T47D (cell line): ENCODE measurements at places on chromosomes 5 and 9.

GRCh38 chr9:117672369-117672768, 31.8 kb upstream of the TLR4 start:
- no peak for DNase-seq

GRCh38 chr5:145887976-145888574, 15.3 kb upstream of the GRXCR2 start:
- DNase-seq, result peak; percentile 83

DNA sequence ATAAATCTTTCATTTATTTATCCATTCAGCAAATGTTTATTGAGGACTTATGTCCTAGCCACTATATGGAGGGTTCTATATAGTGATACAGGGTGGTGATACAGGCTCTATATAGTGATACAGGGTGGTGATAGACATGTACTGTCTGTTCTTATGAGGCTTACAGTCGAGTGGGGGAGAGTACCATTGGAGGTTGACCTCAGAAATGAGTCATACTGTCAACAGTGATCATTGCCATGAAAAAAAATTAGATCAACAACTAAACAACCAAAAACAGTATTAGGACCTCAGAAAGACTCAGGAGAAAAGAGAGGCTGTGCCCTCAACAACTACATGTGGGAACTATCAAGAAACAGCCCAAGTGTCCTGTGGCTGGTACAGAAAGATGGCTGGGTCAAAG, 22.0 kb downstream of the PAPPA start:
- DNase-seq, result no peak

DNA sequence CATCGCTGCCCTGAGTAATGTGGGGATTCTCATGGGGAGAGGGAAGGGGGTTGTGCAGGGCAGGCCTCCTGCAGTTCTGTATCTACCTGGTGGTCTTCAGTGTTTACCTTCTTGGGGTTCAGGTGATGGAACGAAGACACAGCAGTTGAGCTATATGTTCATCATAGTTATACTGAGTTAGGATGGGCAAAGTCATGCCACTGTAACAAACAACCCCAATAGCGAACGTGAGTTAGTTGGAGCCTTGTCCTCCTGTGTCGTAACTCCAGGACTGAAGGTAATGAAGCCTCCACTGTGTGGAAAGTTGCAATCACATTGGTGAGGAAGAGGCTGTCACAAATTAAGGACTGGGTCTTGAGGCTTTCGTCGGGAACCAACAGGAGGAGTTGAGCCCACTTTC, 64.4 kb downstream of the DAPK1 start:
- DNase-seq, result no peak

GRCh38 chr5:127702926-127703561, at the start of gene CCDC192:
CCDC192 (plus strand) TSS chr5:127703391; CDS start chr5:127703446, 55 bp downstream.
- no peak for DNase-seq
